ENCODE measurements at places on chromosomes 16 and 17.
A peak's percentile ranks its signal among the peaks of the same experiment; 100 is the strongest.

- no peak for DNase-seq
These were observed 45.0 kb downstream of the ZNF652 start for GRCh38 chr17:49316889-49317675.

- DNase-seq = no peak
These were observed 15.9 kb downstream of the CDH5 start for GRCh38 chr16:66382171-66382965.

- no peak for DNase-seq
These were observed 48.5 kb downstream of the HNF1B start for GRCh38 chr17:37696366-37696765.

GRCh38 chr17:47733047-47733673, at the start of gene TBX21:
Gene TBX21 (plus strand): TSS chr17:47733236. CDS start chr17:47733455, 219 bp downstream.
- peak; percentile 93 for DNase-seq
